ENCODE measurements at places on chromosomes 7 and 10.
A peak's percentile ranks its signal among the peaks of the same experiment; 100 is the strongest.

- DNase-seq = no peak
Measured at GRCh38 chr10:94397549-94398370, 4.6 kb upstream of the TBC1D12 start.

GRCh38 chr10:78649429-78649828 lies 419.3 kb upstream of the ZMIZ1 start:
- no peak for DNase-seq

DNA sequence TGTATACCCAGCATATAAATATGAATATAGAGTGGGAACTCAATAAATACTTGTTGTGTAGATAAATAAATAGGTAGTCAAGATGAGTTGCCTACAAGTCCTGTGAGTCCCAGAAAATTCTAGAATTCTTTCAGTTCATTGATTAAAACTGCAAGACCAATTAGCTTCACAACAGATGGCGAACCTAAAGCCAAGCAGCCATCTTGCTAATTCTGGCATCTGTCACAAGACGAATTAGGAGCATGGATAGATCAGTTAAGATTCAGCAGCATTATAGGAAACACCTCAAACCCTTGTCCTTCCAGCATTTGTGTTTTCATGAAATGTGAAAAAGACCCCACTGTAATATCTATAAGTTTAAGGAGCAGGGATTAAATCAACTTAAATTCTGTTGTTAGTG lies 552.7 kb downstream of the MAGI2 start:
- no peak for DNase-seq

DNA sequence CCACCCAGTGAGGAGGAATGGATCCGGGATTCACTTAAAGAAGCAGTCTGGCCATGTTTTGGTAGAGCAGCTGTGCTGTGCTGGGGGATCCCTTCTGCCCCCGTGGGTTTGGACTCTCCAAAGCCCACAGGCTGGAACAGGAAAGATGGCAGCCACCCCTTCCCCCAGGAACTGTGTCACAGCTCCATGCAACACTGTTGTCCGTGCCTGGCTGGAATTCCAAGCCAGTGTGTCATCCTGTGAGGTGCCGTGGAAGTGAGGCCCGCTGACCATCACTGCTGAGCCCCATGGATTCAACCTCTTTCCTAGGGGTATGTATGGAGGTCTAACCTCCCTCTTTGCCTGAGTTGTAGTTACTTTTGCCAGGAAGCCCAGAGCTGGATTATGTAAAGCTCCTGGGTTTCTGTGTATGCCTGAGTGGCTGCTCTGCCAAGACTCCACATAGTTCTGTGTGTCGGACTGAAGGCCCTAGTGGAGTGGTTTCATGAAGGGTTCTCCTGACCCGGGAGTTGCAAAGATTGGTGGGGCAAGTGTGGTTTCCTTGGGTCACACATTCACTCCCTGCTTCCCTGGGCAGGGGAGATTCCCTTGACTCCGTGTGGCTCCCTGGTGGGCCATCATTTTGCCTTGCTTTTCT lies 35.1 kb upstream of the PCGF5 start:
- DNase-seq = no peak

DNA sequence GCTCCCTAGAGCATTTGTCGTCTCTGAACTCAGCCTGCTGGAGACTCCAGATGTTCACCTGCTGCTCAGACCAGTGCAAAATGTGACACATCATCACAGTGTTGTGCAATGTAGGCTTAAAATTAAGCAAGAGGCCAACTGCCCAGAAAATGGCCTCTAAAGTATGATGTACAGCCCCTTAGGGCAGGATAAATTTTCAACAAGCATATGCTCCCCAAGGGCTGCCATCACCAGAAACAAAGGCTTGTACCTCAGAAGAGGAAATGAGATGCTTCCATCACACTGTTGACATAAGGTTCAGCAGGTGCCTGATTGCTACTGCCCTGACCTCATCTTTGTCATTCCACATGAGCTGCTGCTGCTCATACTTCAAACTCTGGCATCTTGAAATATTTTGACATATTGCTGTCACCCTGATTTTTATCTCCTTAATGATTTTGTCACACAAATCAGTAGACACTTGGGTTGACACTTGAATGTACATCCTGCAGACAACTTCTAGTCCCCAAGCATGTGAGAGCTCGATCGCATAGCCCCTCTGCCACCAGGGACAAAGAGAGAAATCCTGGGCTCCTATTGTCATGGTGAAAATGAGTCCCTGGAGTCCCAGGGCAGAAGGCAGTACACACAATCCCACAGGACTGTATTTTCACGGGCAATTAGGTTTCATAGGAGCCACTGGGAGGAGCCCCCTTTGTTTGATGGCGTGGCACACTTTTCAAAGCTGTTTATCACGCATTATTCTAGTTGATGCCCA lies 219.7 kb upstream of the STK17A start:
- no peak for DNase-seq

DNA sequence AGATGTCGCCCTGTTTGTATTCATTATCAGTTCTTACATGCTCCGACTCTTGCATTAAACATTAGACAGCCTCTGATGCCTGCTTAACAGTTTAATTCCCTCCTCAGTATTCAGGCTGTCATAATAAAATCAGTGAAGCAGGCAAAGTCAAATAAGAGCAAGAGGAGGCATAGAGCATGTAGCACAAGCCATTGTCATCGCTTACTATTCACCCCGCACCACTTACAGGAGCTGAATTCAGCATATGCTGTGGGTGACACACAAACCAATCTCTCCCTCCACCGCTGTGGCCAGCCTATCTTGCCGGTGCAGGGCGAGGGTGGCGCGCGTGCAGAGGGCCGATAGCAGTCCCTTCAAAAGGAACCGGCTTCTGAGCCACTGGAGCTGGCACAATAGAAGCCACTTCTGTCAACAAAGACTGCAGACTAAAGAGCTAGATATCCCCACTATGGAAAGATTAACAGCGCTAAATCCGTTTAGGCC lies 433.2 kb upstream of the MGMT start:
- DNase-seq = peak; percentile 34

DNA sequence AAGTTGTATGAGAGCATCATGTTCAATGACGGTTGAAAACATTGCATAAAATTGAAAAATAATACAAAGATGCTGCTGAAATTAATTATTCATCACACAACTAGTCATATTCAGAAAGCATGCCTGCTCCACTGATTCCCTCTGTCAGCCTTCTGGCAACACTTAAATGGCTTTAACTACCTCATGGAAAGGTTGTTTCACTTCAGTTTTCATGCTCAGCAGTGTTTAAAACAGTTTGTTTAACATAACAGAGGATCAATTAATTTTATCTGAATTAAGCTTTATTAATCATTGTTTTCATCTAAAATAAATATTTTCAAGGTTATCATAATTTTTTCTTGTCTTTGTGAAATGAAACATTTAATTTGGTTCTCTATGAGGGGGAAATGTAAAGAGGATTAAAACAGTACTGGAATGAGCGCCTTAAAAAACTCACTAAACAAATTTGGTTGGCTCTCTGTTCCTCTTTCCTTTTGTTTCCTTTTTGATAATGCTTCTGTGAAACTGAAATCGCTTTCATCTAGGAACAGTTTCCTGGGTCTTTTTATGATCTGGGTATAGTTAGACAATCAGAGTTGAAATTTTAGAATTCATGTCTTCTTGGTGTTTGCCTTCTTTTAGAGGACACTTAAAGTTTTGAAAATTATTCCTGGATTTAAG lies 427.4 kb downstream of the SH2D4B start:
- DNase-seq = no peak

DNA sequence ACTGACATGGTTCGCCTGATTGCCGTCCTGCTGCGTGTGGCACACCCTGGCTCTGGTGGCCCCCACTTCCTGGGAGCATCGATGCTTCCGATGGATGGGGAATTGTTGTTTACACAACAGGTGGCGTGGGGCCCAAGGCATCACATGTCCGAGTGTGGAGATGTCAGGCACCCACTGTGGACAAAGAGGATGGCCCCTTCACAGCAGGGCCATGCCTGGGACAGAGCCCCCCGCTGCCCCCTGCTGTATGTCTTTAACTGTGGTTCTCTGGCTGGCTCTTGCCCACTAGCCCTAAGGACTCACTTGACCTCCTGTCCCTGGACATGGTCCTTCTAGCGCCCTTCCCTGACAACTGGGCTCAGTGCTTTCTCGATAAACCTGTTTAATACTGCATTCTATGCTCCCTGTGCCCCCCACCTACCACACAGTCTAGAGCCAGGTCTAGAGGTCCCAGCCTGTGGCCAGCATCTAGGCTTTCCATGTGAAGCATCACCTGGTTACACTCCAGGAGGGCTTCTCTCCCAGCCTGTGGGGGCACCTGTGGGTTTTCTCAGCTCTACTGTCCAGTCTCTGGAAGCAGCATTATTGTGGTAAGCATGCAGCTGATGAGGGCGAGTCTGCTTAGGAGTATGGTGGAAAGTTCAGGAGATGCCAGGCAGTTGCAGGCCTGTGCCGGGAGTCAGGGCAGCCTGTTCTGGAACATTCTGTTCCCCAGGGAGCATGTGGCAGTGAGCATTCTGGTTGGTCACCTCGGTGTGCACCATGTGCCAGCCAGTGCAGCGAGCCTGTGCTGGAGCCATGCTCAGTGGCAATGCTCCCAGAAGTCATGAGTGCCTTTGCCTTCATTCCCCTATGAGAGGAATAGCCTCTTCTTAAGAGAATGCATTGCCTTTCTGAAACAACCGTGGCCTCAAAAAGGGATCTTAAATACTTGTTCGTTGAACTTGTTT lies 10.4 kb downstream of the ADCY1 start:
- DNase-seq = no peak

GRCh38 chr7:148867596-148868377 lies 16.3 kb downstream of the EZH2 start:
- DNase-seq = no peak

DNA sequence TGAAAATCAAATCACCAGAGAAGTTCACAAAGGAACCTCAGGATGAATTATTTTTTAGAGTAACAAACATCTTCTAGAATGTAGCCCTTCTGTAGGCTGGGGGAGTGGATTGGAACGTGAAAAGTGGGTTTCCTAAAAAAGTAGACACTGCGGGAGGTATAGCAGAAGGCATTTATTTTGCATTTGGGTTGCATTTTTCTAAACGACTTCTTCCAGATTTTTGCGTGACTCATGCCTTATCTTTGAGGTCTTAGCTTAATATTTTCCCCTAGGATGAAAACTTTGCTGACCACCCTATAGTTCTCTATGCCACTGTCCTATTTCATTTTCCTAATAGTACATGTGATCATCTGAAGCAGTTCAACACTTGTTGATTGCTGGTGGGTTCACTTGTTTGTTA lies 112.7 kb upstream of the JCAD start:
- no peak for DNase-seq
